Upper lobe of left lung (tissue), 6 donors: ENCODE measurements at places on chromosomes 2 and 18. TPM values are rescaled to one million over a fixed set of nuclear protein-coding genes. Genes with fewer than 3 reads are reported as not detected.

Gene FRZB
- 5.7 TPM for total RNA-seq

Gene ANKRD29
- total RNA-seq = 150 TPM

Gene MGAT4A
- total RNA-seq = 45.6 TPM

Gene DOK6
- 1.0 TPM for total RNA-seq

Gene CREB1
- total RNA-seq = 58.9 TPM

Gene PTPRM
- 163 TPM for total RNA-seq

Gene FNDC4
- 2.9 TPM for total RNA-seq

Gene PCARE
- 0.71 TPM for total RNA-seq

Gene CDCA7
- total RNA-seq = 0.49 TPM

Gene REG3G
- total RNA-seq = not detected

Gene PDCD1
- 0.80 TPM for total RNA-seq

Gene HOXD8
- total RNA-seq = not detected

Gene AGAP1
- total RNA-seq = 26.6 TPM

Gene SLC5A7
- total RNA-seq = 0.33 TPM

Gene DSC3
- total RNA-seq = not detected

Gene CRYBA2
- total RNA-seq = not detected

Gene RAB27B
- 7.3 TPM for total RNA-seq

Gene TIMM21
- total RNA-seq = 19.1 TPM

Gene CFAP65
- total RNA-seq = 0.26 TPM

Gene CXCR2
- 25.8 TPM for total RNA-seq

Gene MARCO
- total RNA-seq = 295 TPM

Gene IL18R1
- total RNA-seq = 14.5 TPM

Gene UGT1A5
- total RNA-seq = not detected

Gene DAW1
- 18.7 TPM for total RNA-seq

Gene HOXD12
- not detected for total RNA-seq

Gene SOWAHC
- total RNA-seq = 30.7 TPM

Gene APCDD1
- 40.4 TPM for total RNA-seq

Gene PRKAG3
- total RNA-seq = not detected

Gene NMS
- total RNA-seq = not detected

Gene RHBDD1
- total RNA-seq = 40.2 TPM

Gene VSNL1
- total RNA-seq = 0.33 TPM

Gene PRADC1
- total RNA-seq = 6.7 TPM

Gene EFEMP1
- total RNA-seq = 169 TPM

Gene PREB
- 83.7 TPM for total RNA-seq

Gene ERFE
- not detected for total RNA-seq

Gene ABCB11
- 3.6 TPM for total RNA-seq

Gene CGREF1
- total RNA-seq = not detected

Gene GKN2
- 11.2 TPM for total RNA-seq

Gene PDE11A
- total RNA-seq = 0.57 TPM

Gene GBX2
- total RNA-seq = not detected

Gene MYO1B
- total RNA-seq = 145 TPM

Gene HJURP
- 0.98 TPM for total RNA-seq

Gene SLC9A2
- total RNA-seq = 0.30 TPM

Gene LCT
- 0.20 TPM for total RNA-seq

Gene DCDC2C
- not detected for total RNA-seq

Gene ALPG
- total RNA-seq = not detected

Gene SKOR2
- not detected for total RNA-seq
